ENCODE measurements at places on chromosomes 6 and 20. TPM values are rescaled to one million over a fixed set of nuclear protein-coding genes. Genes with fewer than 3 reads are reported as not detected.
A peak's percentile ranks its signal among the peaks of the same experiment; 100 is the strongest.

MOXD1 gene
- polyA plus RNA-seq = 5.3 TPM

DNA sequence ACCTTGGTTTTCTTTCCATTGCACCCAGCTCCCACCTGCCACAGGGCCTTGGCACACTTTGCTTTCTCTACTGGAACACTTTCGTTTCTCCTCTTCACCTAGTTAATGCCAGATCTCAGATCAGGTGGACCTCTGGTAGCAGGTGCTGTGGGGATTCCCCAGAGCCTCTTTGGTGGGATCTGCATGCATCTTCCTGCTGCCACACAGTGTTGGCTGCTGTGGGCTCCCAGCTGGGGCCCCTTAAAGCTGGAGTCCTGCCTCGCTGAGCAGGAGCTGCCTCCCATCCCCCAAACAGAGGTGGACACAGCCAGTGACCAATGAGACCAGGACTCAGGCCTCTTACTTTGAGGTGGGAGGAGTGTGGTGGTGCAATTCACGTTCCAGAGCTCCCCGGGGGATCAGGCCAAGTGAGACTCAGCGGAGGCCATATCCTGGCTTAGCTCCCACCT is 28.4 kb downstream of the CEBPB start:
- no peak for DNase-seq

DNA sequence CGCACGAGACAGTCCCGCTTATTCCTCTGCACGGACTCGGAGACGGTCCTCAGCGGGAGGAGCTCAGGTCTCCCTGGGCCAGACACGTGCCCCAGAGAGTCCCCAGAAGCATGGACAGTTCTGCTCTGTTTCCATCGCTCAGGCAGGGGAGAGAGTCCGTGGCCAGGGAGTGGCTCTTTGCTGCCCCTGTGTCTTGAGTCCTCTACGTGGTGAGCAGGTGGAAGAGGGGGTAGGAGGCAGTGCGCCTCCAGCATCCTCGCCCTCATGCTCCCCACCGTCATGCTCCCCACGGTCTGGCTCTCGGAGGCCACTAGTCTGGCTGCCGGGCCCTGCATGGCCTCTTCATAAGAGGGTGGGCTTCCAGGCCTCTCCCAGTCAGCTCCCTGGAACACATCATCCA is 8.9 kb downstream of the TAGAP start:
- no peak for DNase-seq

- DNase-seq = no peak
These were observed 151.3 kb downstream of the DLL1 start for GRCh38 chr6:170139531-170139930.

- DNase-seq = peak; percentile 83
These were observed 11.3 kb downstream of the STMN3 start for GRCh38 chr20:63641792-63642523.

GRCh38 chr20:35104685-35105295 is 12.2 kb upstream of the TRPC4AP start:
- no peak for DNase-seq

BTN1A1 gene
- 0.14 TPM for polyA plus RNA-seq

TCP11 gene
- polyA plus RNA-seq = 0.58 TPM

Measured in muscle of back (tissue), 13 donors.